Stimulated activated CD4-positive, alpha-beta T cell treated with anti-CD3 and anti-CD28 coated beads, Interleukin-15, amount 100 ng/mL, for 24 hours (primary cell): ENCODE measurements at places on chromosomes 3 and 15.
A peak's percentile ranks its signal among the peaks of the same experiment; 100 is the strongest.

- peak; percentile 93 for DNase-seq
Measured at GRCh38 chr3:138186803-138187295, 252 bp upstream of the ARMC8 start.

DNA sequence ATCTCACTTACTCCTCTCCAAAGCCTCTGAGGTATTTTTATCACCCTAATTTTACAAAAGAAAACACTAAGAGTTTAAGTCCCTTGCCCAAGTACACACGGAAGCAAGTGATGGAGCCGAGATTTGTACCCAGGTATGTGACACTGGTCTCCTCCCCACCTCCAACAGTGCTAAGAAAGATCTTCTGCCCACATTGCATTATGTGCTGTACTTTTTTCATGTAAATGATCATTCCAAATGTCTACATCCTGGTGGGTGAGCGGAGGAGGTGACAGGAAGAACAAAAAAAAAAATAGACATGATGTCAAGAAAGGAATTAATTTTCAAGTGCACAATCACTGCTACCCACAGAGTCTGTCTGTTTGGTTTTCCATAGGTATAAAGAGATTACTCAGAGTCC, 694.1 kb downstream of the FHIT start:
- no peak for DNase-seq

GRCh38 chr3:69352305-69353087, 33.4 kb downstream of the FRMD4B start:
- no peak for DNase-seq

GRCh38 chr3:126777366-126777765, 73.3 kb downstream of the CHCHD6 start:
- DNase-seq, result no peak

- no peak for DNase-seq
Measured at GRCh38 chr3:99330281-99330680, 308.1 kb upstream of the COL8A1 start.

GRCh38 chr3:114659109-114660061, 365.6 kb downstream of the TIGIT start:
- no peak for DNase-seq

DNA sequence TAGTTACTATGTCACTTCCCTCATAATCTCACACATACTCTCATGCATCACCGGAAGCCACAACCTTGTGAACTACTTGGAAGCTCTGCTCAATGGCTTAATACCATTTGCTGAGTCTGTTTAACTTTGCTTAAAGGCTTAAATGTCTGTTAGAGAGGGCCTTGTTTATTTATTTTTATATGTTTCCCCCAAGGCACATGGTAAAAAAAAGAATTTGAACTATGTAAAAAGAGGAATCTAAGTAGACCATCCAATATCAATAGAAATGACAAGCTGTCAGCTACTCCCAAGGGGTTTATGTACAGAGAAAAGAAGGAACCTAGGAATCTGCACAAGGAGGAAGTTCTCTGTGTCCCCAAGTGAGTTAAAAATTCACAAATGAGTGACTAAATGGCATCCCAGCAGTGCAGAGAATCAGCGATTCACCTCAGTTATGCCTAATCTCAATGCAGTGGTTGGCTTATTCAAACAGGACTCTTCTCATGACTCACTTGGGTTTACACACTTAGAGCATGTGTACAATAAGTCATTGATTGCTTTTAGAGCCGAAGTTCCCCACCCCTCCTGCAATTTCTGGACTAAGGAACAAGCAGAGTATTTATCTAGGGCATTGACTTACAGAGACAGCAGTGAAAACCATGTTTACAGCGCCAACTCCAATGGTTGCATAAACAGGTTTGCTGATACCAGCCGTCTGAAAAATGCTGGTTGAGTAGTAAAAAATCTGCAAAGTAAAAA, 24.4 kb downstream of the SLC2A2 start:
- no peak for DNase-seq

GRCh38 chr3:192864941-192865340, 52.7 kb downstream of the MB21D2 start:
- no peak for DNase-seq

DNA sequence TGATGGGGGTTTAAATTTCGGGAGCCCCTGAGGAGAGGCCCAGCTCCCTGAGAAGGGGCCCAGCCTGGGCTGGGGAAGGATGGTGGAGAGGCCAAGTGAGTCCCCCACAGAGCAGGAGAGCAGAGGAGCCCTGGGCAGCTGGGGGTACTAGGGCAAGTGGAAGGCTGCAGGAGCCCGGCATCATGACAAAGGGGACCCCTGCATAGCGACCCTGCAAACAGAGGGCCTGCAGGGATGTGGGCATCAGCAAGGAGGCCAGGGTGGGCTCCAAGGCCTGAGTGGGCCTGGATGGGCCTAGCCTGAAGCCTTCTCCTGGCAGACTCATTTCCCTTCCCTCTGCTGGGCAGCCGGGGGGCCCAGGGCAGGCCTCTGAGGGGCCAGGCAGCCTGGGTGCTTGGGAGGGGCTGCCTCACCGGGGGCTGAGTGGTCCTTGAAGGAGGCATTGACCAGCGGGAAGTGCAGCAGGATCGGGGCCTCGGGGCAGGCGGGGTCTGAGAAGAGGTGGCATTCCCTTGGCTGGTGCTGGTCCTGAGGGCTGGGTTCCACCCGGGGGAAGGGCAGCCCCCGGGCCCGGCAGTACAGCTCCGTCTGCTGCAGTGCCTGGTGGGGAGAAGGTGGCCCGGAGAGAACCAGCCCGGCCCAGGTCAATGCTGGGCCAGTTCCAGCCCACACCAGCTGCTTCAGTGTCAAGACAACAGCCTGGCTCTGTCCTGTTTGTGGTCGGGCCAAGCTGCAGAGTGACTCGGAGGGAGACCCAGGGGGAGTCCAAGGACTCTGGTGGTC, 24.7 kb downstream of the PLA2G4D start:
- DNase-seq, result no peak

DNA sequence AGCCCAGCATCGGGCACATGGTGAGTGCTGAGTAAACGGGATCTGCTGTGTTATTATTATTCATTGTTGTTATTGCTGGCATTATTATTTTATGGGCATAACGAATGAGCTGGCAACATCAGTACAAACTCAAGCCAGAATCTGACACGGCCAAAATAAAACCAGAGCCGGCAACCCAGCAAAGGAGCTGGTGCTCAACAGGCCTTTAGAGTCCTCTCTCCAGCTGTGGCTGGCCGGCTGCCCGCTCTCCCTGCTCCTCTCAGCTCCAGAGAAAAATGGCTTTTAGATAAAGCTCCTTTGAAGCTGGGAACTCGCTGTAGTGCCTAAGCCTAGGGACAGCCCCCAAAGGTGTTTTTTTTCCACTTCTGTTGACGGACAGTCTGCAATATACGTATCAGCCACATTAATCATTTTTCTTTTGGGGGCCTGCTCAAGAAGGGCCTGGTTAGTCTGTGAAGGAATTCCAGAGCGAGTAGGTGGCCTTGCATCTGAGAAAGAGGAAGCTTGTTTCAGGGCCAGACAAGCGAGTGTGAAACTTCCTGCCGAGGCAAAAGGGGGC, 193.9 kb upstream of the UBE2E1 start:
- DNase-seq, result no peak

DNA sequence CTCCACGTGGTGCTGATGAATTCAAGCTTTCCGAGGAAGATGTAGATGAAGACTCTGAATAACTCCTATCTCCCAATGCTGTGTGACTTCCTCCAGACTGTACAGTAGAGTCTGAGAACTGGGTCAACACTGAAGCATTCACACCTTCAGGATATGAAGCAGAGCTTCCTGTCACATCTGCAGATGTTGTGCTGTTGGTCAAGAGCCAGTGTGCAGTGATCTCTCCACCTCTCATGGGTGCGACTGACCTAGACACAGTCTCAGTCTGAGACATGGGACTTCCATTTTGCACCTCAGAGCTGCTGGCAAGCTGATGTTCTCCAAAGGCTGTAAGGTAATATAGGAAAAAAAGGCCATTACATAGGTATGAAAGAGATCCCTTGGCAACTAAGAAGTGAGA, 36.5 kb downstream of the HEG1 start:
- DNase-seq, result no peak

GRCh38 chr15:70353606-70354345, 256.1 kb upstream of the TLE3 start:
- DNase-seq, result no peak

DNA sequence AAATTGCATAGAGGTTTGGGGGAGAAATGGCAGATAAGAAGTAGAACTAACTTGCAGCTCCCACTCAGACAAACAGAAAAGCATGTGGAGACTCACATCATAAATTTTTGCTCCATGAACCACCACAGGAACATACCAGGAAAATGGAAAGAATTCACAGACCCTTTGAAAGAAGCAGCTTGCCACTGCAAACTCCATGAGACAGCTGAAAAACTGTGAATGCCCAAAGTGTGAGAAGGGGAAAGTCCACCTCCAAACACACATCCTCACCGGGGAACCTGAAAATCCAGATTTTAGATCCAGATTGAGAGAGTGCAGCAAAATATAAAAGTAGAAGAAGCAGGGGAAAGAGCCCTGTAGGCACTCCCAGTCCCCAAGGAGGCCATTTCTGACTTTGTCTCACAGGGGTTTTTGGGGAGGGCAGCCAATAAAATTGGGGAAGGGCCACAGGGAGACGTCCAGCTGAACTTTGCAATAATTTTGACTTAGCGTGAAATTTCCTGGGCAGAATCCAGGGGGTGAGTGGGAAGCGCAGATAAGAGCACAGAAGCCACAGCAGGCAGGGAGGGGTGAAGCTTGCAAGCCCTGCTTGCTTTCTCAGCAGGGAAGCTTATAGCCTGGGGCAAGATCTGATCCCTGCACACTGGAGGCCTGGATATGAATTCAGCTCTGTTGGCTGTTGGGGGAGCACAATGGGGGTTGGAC, 183.4 kb upstream of the UBE2E2 start:
- no peak for DNase-seq

- peak; percentile 43 for DNase-seq
Measured at GRCh38 chr3:171328419-171329082, 131.7 kb downstream of the TNIK start.

- no peak for DNase-seq
Measured at GRCh38 chr3:78242724-78243123, 1202.8 kb downstream of the ROBO2 start.

GRCh38 chr15:101207867-101208288, 44.0 kb downstream of the CHSY1 start:
- no peak for DNase-seq

DNA sequence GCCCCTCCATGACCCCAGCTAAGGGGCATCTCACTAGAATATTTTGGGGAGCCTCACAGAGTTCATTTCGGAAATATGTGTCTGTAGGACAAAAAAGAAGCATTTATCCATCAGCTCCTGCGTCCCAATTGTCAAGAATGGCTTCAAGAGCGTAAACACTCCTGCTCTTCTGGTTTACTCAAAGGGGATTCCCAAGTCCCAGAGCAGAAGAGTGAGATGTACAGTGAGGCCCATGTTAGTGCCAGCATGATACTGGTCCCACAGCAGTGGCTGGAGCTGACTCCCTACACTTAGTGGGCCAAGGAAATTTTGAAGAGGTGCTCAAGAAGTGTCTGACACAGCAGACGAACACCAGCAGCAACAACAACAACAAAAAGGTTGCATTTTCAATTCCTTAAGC, 34.9 kb upstream of the ARL8B start:
- DNase-seq, result no peak

DNA sequence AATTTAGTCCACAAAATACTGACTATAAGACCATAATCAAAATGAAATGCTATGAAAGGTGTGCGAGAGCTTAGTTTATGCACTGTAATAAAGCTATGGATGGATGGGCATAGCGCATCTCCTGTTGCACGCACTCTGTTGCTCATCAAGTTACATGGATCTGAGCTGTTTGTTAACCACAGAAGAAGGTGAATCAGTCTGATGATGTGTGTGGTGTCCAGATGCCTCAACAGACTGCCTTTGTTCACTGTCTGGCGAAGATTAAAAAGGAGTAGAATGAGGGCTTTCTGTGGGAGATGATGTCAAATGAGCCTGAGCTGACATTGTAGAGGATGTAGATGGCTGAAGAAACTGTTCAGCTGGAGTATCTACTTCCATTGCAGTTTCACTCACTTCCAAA, 36.1 kb downstream of the NSMCE3 start:
- DNase-seq, result no peak
